Immature natural killer cell (primary cell): ENCODE measurements at places on chromosomes 13 and 19. TPM values are rescaled to one million over a fixed set of nuclear protein-coding genes. Genes with fewer than 3 reads are reported as not detected.

DNA sequence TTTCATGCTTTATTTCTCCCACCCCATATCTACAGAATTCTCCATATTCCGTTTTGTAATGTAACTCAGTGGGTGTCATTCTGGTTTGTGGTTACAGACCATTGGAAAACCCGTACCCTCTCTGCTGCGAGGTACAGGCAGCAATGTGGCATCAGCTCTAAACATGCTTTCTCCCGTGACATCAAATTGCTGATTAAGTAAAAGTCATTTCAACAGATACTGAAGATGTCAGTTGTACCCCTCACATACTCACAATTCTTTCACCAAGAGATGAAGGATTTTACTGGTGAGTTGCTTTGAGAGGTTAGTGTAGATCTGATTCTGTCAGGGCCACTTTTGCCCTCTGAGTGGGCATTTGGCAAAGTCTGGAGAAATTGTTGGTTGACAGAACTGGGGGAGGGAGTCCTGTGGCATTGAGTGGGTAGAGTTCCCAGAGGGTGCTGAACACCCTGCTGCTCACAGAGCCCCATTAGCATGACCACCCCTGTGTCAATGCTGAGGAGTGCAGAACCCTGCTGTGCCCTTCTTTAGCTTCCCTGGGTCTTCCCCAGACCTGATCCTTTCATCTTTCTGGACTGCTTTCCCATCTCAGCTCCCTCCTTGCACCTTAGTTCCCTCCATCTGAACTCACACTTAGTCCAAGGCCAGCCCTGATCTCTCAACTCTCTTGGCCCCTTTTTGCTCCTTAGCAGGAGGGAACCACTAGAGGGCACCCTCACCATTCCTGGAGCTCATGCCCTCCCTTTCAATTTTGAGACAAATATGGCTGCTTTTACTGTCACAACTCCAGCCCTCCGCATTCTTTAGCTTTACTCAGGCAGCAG lies 39.9 kb upstream of the CEACAM8 start:
- H3K4me1 ChIP-seq, result no peaks in the 10 kb centered on the region
- DNase-seq, result no peak
- no peak overlapping the region for H3K27ac ChIP-seq
- no peaks in the 10 kb centered on the region for H3K36me3 ChIP-seq
- no peak overlapping the region for H3K4me3 ChIP-seq

DNA sequence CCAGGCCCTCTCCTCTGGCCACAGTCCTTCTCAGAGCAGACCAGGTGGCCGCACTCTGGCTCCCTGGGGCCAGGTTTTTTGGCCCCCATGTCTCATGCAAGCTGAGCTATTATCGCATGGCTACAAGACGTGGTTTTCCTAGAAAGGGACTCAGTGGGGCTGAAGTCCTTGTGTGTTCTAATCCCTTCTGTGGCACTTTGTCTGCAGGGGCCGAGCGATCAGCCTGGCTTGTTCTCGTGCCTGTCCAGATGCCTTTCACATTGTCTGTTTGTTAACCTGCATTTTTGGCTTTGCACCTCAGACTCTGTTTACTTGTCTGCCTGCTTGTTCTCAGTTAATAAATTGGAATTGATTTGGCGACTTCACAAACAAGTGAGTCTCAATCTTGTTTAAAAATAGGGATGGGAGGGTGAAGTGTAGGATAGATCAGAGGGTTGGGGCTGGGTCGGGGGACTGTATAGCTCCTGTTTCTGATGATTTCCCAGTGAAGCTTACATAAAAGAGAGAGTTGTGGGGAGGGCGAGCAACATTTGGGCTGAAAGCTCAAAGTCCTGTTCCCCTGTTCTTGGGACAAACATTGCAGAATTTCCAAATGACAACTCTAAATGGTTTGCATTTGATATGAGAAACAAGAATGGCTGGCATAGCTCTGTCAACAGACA lies 440.4 kb downstream of the COG6 start:
- H3K4me3 ChIP-seq, result no peak overlapping the region
- no peaks in the 10 kb centered on the region for H3K4me1 ChIP-seq
- no peaks in the 10 kb centered on the region for H3K27me3 ChIP-seq
- H3K27ac ChIP-seq, result no peak overlapping the region

DNA sequence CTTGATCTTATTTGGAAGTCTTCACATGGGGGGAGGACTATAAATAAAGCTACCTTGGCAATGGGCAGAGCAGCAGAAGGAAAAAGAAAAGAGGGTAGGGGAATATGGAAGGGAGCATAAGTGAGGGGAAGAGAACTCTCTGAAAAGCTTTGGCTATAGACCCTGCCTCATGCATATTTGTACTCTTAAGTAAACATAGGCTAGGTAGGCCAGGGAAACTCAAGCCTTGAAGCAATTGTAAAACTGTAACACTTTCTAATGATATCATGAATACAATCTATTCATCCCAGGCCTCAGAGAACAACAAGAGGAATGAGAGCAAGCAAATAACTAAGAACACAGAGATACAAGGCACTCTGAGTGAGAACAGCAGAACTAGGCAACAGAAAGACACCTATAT lies 20.4 kb downstream of the MYCBP2 start:
- peaks cover 76% of the 10 kb centered on the region for H3K4me1 ChIP-seq
- no peaks in the 10 kb centered on the region for H3K27me3 ChIP-seq

GRCh38 chr13:44523146-44524015 lies 52.7 kb downstream of the TSC22D1 start:
- DNase-seq, result no peak
- H3K36me3 ChIP-seq, result no peaks in the 10 kb centered on the region
- H3K27me3 ChIP-seq, result no peaks in the 10 kb centered on the region
- H3K4me1 ChIP-seq, result no peaks in the 10 kb centered on the region

The S1PR4 gene
- polyA plus RNA-seq, result 258 TPM

DNA sequence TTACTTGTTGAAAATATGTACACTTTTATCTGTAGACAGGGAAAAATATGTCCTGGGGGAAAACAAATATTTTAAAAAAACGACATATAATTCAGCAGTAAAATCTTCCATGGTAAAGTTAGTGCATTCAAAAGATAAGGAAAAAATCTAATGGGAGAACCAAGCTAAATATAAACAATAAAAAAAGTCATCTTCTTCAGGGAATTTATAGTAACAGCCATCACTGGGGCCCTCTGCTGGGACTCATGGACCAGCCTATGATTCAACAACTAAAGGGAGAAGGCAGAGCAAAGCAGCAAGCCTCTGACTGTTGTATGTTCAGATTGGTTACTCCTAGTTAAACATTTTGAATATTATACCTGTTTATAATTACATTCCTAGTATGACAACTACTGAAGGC lies 93.0 kb downstream of the ITGBL1 start:
- H3K36me3 ChIP-seq, result no peaks in the 10 kb centered on the region
- no peaks in the 10 kb centered on the region for H3K4me1 ChIP-seq
- no peak for DNase-seq
- no peak overlapping the region for H3K27ac ChIP-seq

The ZNF701 gene
- polyA plus RNA-seq, result 25.1 TPM

The SNAPC2 gene
- 17.0 TPM for polyA plus RNA-seq

The VN1R4 gene
- not detected for polyA plus RNA-seq

GRCh38 chr13:26225896-26226617 lies 3.9 kb upstream of the RNF6 start:
- peaks cover 14% of the 10 kb centered on the region for H3K27me3 ChIP-seq
- no peak for DNase-seq
- H3K36me3 ChIP-seq, result peaks cover 3% of the 10 kb centered on the region

GRCh38 chr19:7515110-7515644 lies 726 bp upstream of the ZNF358 start:
- H3K27ac ChIP-seq, result peak overlapping the region; percentile 65
- no peaks in the 10 kb centered on the region for H3K36me3 ChIP-seq
- H3K27me3 ChIP-seq, result peaks cover 3% of the 10 kb centered on the region
- DNase-seq, result no peak

DNA sequence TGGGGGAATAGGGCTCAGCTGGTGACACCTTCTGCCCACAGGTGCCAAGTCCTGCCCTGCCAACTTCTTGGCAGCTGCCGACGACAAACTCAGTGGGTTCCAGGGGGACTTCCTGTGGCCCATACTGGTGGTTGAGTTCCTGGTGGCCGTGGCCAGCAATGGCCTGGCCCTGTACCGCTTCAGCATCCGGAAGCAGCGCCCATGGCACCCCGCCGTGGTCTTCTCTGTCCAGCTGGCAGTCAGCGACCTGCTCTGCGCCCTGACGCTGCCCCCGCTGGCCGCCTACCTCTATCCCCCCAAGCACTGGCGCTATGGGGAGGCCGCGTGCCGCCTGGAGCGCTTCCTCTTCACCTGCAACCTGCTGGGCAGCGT lies 2.1 kb downstream of the P2RY11 start:
- peak overlapping the region; percentile 99 for H3K27ac ChIP-seq
- H3K36me3 ChIP-seq, result peaks cover 10% of the 10 kb centered on the region
- peaks cover 71% of the 10 kb centered on the region for H3K4me1 ChIP-seq
- peaks cover 19% of the 10 kb centered on the region for H3K27me3 ChIP-seq

The DLL3 gene
- not detected for polyA plus RNA-seq

- H3K36me3 ChIP-seq, result peaks cover 30% of the 10 kb centered on the region
- DNase-seq, result no peak
- no peak overlapping the region for H3K4me3 ChIP-seq
- H3K27me3 ChIP-seq, result no peaks in the 10 kb centered on the region
These were observed 32.5 kb downstream of the UCHL3 start for GRCh38 chr13:75581874-75582640.

DNA sequence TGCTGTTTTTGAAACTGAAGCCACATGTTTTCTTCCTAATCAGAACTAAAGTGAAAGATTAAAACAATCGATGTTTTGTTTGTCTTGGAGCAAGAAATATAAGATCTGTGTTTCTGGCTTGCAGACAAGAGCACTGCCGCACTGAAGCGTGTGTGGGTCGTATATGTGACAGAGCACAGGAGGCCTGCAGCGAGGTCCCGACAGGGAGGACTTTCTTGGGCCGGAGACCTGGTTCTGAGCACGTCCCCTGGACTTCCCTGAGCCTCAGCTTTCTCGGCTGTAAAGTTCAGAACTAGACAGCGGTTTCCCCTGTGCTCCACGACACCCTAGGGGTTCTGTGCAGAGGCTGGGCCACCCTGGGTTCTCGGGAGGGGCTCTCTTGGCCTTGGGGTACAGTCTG lies 60.5 kb downstream of the GADD45B start:
- H3K4me3 ChIP-seq, result no peak overlapping the region
- no peak for DNase-seq
- no peaks in the 10 kb centered on the region for H3K36me3 ChIP-seq
- H3K27me3 ChIP-seq, result no peaks in the 10 kb centered on the region

The PLEKHJ1 gene
- 117 TPM for polyA plus RNA-seq

GRCh38 chr19:45144431-45145269 lies 16.1 kb downstream of the NKPD1 start:
- H3K27ac ChIP-seq, result no peak overlapping the region
- peaks cover 2% of the 10 kb centered on the region for H3K27me3 ChIP-seq
- no peaks in the 10 kb centered on the region for H3K4me1 ChIP-seq
- no peak overlapping the region for H3K4me3 ChIP-seq
- no peak for DNase-seq

GRCh38 chr19:41811981-41812380 lies 15.6 kb downstream of the CEACAM3 start:
- no peak for DNase-seq
- no peaks in the 10 kb centered on the region for H3K36me3 ChIP-seq
- H3K27me3 ChIP-seq, result no peaks in the 10 kb centered on the region

DNA sequence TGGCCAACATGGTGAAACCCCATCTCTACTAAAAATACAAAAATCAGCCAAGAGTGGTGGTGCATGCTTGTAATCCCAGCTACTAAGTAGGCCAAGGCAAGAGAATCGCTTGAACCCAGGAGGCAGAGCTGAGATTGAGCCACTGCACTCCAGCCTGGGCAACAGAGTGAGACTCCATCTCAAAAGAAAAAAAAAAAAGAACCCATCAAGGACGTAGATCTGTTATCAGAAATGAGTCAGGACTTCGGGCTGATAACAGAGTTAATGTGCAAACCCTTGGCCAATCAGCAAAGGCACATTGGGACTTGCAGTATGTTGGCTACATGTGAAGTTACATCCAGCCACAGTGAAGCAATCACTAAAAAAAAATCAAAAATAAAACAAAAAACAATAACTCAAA lies 4.8 kb upstream of the LGALS7B start:
- no peaks in the 10 kb centered on the region for H3K36me3 ChIP-seq
- H3K4me3 ChIP-seq, result no peak overlapping the region
- no peak for DNase-seq
- H3K4me1 ChIP-seq, result no peaks in the 10 kb centered on the region
- no peak overlapping the region for H3K27ac ChIP-seq

- no peak overlapping the region for H3K27ac ChIP-seq
- H3K4me3 ChIP-seq, result no peak overlapping the region
- no peaks in the 10 kb centered on the region for H3K4me1 ChIP-seq
- H3K27me3 ChIP-seq, result no peaks in the 10 kb centered on the region
- DNase-seq, result no peak
- no peaks in the 10 kb centered on the region for H3K36me3 ChIP-seq
These were observed 4.2 kb downstream of the NRTN start for GRCh38 chr19:5809053-5809452.

- no peaks in the 10 kb centered on the region for H3K4me1 ChIP-seq
- no peaks in the 10 kb centered on the region for H3K36me3 ChIP-seq
- DNase-seq, result no peak
These were observed 830.9 kb upstream of the PCDH20 start for GRCh38 chr13:62246581-62246980.

The EFNB2 gene
- 0.17 TPM for polyA plus RNA-seq

- H3K27me3 ChIP-seq, result no peaks in the 10 kb centered on the region
- DNase-seq, result no peak
- no peaks in the 10 kb centered on the region for H3K36me3 ChIP-seq
- H3K4me3 ChIP-seq, result peak overlapping the region; percentile 66
These were observed 169.5 kb upstream of the UFM1 start for GRCh38 chr13:38180126-38180525.

DNA sequence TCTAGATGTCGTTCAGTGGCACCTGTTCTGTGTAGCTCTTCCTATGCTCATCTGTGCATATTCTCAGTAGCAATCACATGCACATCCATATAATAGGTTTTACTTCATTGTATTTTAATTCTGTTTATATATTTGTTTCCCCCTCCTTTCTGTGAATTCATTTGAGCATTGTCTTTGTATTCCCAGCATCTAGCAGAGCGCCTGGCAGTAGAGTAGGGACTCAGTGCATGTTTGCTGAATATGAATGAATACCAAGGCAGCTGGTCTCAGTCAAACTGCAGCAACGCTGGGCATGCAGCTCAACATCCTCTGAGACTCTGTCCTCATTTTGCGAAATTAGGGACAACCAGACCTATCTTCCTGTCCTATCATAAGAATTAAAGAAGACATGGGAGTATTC lies 330.1 kb downstream of the SPRY2 start:
- H3K27me3 ChIP-seq, result no peaks in the 10 kb centered on the region
- H3K4me3 ChIP-seq, result no peak overlapping the region
- no peaks in the 10 kb centered on the region for H3K4me1 ChIP-seq
- no peak for DNase-seq
- no peaks in the 10 kb centered on the region for H3K36me3 ChIP-seq

The CHST8 gene
- not detected for polyA plus RNA-seq

The THSD8 gene
- polyA plus RNA-seq, result 11.0 TPM

DNA sequence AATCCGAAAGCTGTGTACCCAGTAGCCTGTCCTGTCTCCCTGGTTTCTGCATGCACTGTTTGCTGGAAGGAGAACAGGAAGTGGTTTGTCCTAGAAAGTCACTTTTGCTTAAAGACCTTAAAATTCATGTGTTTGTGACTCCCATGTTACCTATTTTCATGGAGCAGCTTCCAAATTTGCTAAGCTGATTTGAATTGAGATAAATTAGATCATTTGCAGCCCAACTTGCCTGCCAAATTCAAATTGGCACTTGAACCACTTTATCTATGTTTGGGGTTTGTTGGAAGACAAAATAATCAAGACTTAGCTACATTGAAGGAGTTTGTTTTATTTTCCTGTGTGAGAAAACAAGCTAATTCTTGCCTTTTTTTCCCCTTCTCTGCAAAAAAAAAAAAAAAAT lies 532.5 kb downstream of the DIAPH3 start:
- H3K36me3 ChIP-seq, result no peaks in the 10 kb centered on the region
- peaks cover 2% of the 10 kb centered on the region for H3K27me3 ChIP-seq
- no peak overlapping the region for H3K4me3 ChIP-seq
- no peaks in the 10 kb centered on the region for H3K4me1 ChIP-seq
